Activated naive CD8-positive, alpha-beta T cell treated with anti-CD3 and anti-CD28 coated beads for 36 hours (primary cell): ENCODE measurements at places on chromosomes 5 and 9. TPM values are rescaled to one million over a fixed set of nuclear protein-coding genes. Genes with fewer than 3 reads are reported as not detected.

Gene AUH
- total RNA-seq, result 12.4 TPM

Gene GCNT4
- total RNA-seq, result 1.6 TPM

DNA sequence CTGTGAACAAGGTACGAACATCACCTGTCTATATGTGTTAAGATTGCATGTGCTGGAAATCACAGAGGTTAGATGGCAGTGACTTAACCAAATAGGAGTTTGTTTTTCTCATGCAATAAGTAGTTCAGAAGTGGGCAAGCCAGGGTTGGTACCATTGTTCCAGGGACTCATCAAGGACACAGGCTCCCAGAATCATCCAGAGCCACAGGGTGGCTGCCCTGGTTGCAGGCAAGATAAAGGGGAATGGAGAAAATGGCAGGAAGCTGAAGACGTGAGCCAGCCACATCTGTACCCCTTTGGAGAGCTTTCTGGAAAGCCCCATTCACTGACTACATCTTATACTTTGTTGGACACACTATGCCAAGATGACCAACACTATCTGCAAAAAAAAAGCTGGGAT lies 126.0 kb upstream of the IL12B start:
- H3K4me1 ChIP-seq, result peaks cover 47% of the 10 kb centered on the region
- H3K27ac ChIP-seq, result peak overlapping the region; percentile 62
- H3K36me3 ChIP-seq, result peaks cover 1% of the 10 kb centered on the region

DNA sequence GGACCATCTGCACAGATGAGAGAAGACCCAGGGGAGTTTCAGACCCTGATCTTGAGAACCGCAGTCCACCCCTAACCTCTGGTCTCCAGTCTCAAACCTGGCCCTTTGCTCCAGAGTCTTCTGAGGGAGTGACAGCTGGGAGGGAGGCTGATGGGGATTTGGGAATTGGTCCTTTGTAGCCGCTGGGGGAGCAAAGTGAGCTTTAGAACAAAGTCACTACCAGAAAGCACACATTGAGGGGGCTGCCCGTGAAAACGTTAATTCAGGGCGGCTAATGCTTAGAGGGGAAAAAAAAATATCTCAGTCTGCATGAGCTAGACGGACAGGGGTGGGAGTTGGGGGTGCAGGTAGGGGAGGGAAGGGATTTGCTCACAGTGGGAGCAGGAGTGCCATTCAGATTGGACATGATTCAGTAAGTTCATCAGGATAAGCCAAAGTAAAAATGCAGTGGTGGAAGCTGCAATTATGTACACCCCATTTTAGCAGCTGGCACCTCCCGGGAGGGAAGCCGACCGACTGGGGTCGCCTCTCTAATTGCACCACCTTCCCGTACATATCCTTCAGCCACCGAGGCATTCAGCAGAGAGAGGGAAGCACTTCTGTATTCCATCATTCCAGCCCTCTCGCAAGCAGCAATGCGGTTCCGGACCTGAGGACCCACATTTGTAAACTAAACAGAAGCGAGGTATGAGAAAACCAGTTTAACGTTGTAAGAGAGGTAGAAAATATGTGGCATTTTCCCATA lies 123.4 kb upstream of the RETREG1 start:
- no peaks in the 10 kb centered on the region for H3K4me1 ChIP-seq
- H3K27ac ChIP-seq, result no peak overlapping the region
- H3K4me3 ChIP-seq, result no peak overlapping the region

DNA sequence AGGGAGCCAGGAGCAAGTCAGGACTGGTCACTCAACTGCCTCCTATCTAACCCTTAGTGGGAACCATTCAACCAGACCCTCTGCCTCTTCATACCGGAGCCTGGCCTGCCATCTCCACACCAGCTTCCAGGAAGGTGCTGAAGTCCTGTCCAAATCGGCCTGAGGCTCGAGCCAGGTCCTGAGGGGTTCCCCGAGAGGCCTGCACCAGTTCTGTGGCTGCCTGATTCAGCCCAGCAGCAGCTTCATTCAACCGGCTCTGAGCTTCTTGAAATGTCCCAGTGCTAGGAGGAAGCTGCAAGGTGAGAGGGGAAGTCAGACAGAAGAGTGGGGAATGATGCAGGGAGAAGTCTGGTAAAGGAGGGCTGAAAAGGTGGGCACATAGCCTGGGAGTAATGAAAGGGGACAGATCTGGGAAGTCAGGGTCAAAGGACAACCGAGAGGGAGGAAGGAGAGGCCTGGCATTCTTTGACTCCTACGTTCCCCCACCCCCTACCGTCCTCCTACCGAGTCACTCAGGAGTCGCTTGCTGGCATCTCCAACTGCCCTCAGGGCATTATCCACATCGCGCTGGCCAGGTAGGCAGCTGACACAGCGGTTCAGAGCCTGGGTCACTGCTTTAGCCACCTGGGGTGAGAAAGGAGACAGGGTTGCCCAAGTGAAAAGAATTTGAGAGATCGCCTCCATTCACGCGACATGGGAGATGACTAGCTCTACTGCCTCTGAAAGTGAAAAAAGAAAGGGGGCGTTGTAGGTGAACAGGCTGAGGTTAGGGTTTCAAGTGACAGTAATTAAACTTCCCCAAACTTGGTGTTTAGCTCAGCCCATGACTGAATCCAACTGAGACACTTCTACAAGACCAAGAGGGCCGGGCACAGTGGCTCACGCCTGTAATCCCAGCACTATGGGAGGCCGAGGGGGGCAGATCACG lies 20.2 kb downstream of the TLN1 start:
- DNase-seq, result no peak
- no peak overlapping the region for H3K27ac ChIP-seq
- no peak overlapping the region for H3K4me3 ChIP-seq
- H3K36me3 ChIP-seq, result peaks cover 30% of the 10 kb centered on the region
- no peaks in the 10 kb centered on the region for H3K4me1 ChIP-seq

Gene AGXT2
- not detected for total RNA-seq

DNA sequence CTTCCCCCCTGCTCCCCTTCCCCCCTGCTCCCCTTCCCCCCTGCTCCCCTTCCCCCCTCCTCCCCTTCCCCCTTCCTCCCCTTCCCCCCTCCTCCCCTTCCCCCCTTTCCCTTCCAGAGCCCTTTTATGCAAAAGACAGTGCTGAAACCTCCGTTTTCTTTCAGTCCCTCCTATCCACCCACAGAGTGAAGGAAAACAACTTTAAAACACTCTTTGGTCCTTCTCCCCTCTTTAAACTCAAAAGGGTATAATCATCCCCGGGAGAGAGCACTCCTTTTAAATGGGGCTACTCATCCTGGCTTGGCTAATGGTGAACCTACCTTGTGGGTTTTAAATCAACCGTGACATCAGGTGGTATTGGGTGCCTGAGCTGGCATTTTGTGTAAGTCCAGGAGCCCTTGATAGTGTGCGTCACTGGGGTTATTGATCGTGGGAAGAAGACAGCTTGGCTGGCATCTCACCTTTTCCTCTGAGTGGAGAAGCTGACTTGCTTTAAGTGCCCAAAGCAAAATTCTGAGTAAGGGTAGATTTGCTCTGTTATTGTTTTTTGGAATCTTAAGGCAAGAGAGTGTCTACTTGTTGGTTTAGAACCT lies 2.7 kb downstream of the LARP1 start:
- DNase-seq, result peak; percentile 48
- peaks cover 30% of the 10 kb centered on the region for H3K36me3 ChIP-seq
- H3K4me1 ChIP-seq, result peaks cover 69% of the 10 kb centered on the region
- no peaks in the 10 kb centered on the region for H3K27me3 ChIP-seq

Gene SLC1A1
- total RNA-seq, result 0.23 TPM

GRCh38 chr9:78023003-78023741 lies 8.4 kb downstream of the GNAQ start:
- peaks cover 52% of the 10 kb centered on the region for H3K4me1 ChIP-seq
- H3K27me3 ChIP-seq, result no peaks in the 10 kb centered on the region
- H3K36me3 ChIP-seq, result peaks cover 19% of the 10 kb centered on the region
- H3K27ac ChIP-seq, result no peak overlapping the region
- no peak overlapping the region for H3K4me3 ChIP-seq

DNA sequence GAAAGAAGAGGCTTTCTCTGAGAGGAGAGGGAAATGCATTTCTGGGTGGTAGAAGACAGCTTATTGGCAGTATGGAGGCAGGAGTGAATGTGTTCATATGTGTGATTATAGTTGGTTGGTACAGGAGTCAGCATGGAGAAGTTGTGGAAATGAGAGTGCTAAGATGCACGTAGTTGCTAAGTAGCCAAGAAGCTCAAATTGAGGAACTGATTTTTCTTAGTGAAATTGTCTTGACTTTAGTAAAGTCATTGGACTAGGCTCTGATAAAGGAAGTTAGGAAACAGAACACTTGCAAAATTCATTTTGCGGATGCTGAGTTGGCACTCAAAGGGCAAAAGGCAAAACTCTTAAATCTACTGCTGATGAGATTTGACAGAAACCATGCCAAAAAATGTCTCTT lies 158.9 kb upstream of the VCAN start:
- H3K27me3 ChIP-seq, result no peaks in the 10 kb centered on the region
- no peak overlapping the region for H3K4me3 ChIP-seq
- DNase-seq, result no peak
- no peaks in the 10 kb centered on the region for H3K4me1 ChIP-seq
- H3K27ac ChIP-seq, result no peak overlapping the region

Gene WNT8A
- total RNA-seq, result not detected

- no peak overlapping the region for H3K4me3 ChIP-seq
- H3K27ac ChIP-seq, result no peak overlapping the region
Measured at GRCh38 chr9:109715344-109715743, 64.7 kb upstream of the PALM2AKAP2 start.

DNA sequence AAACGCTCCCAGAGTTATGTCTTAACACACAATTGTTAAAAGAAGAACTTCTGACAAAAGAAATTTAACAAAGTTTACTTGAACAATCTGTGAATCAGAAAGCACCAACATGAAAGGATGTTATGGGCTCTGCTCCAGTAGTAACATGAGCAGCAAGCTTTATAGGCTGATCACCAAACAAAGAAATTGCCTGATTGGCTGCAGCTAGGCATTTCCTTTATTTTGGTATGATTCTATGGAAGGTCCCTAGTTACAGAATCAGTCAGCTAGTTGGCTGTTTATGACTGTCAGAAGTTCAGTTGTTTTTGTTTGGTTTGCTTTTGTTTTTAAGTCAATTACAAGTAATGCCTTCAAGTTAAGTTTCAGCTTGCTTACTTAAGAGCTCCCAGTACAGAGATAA lies 102.4 kb upstream of the SMC2 start:
- DNase-seq, result no peak
- H3K4me3 ChIP-seq, result no peak overlapping the region
- no peaks in the 10 kb centered on the region for H3K36me3 ChIP-seq
- no peaks in the 10 kb centered on the region for H3K4me1 ChIP-seq
- no peak overlapping the region for H3K27ac ChIP-seq

Gene ISL1
- not detected for total RNA-seq

DNA sequence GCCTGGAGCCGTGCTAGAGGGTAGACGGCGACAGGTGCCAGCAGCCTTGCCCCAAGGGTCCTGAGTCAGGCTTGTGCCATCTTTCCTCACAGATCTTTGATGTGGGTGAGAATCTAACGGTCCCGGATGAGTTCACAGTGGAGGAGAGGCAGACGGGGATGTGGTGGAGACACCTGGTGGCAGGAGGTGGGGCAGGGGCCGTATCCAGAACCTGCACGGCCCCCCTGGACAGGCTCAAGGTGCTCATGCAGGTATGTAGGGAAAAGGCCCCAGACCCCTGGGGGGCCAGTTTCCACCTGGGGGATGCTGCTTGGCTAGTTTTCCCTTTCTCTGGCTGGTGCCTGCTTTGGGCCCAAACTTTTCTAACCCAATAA lies 24.0 kb downstream of the PTGES2 start:
- H3K4me3 ChIP-seq, result no peak overlapping the region
- peak; percentile 41 for DNase-seq
- peaks cover 38% of the 10 kb centered on the region for H3K4me1 ChIP-seq
- peaks cover 12% of the 10 kb centered on the region for H3K36me3 ChIP-seq
- H3K27me3 ChIP-seq, result no peaks in the 10 kb centered on the region

GRCh38 chr9:24561957-24562356 lies 16.3 kb upstream of the IZUMO3 start:
- no peak overlapping the region for H3K4me3 ChIP-seq
- H3K27ac ChIP-seq, result no peak overlapping the region
- no peak for DNase-seq
- H3K4me1 ChIP-seq, result no peaks in the 10 kb centered on the region
- no peaks in the 10 kb centered on the region for H3K27me3 ChIP-seq

DNA sequence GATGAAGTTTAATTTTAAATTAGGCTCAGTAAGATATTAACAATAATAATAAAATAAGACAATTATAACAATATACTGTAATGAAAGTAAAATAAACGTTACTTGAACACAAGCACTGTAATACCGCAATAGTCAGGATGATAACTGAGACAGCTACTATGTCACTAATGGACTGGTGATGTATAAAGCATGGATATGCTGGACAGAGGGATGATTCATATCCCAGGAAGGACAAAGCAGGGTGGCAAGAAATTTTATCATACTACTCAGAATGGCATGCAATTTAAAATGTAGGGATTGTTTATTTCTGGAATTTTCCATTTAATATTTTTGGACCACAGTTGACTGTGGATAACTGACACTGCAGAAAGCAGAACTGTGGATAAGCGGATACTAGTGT lies 196.9 kb downstream of the VPS13A start:
- no peak overlapping the region for H3K27ac ChIP-seq
- H3K4me3 ChIP-seq, result no peak overlapping the region
- DNase-seq, result no peak
- H3K27me3 ChIP-seq, result no peaks in the 10 kb centered on the region

- H3K4me1 ChIP-seq, result no peaks in the 10 kb centered on the region
- H3K4me3 ChIP-seq, result no peak overlapping the region
- H3K36me3 ChIP-seq, result no peaks in the 10 kb centered on the region
Measured at GRCh38 chr5:147442224-147442623, 67.6 kb downstream of the DPYSL3 start.

- DNase-seq, result no peak
- no peak overlapping the region for H3K4me3 ChIP-seq
- no peak overlapping the region for H3K27ac ChIP-seq
- peaks cover 16% of the 10 kb centered on the region for H3K27me3 ChIP-seq
Measured at GRCh38 chr5:2324788-2325187, 426.7 kb downstream of the IRX2 start.

Gene SPAAR
- total RNA-seq, result not detected

DNA sequence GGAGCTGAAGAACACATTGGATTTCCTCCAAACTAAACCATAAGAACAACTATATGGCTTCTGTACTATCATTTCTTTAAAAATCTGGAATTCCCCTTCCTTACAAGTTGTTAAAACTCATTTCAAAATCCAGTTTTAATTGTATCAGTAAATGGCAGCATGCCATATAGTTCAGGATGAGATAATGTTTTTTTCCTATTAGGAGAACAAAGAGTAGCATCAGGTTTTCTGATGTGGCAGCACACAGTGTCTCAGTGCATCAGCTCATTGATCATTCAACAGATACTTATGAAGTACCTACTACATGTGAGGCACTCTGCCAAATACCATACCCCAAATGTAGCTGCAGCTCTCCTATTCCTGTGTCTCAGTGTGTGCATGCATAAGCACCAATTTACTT lies 161.1 kb downstream of the EPB41L4A start:
- DNase-seq, result no peak
- peaks cover 5% of the 10 kb centered on the region for H3K27me3 ChIP-seq
- no peaks in the 10 kb centered on the region for H3K4me1 ChIP-seq
- H3K4me3 ChIP-seq, result no peak overlapping the region

- no peaks in the 10 kb centered on the region for H3K36me3 ChIP-seq
- H3K27me3 ChIP-seq, result no peaks in the 10 kb centered on the region
- no peak overlapping the region for H3K4me3 ChIP-seq
- H3K27ac ChIP-seq, result no peak overlapping the region
- H3K4me1 ChIP-seq, result no peaks in the 10 kb centered on the region
- no peak for DNase-seq
Measured at GRCh38 chr5:125346316-125346715, 599.9 kb upstream of the ZNF608 start.
